ENCODE measurements at places on chromosomes 2 and 18. TPM values are rescaled to one million over a fixed set of nuclear protein-coding genes. Genes with fewer than 3 reads are reported as not detected.

DOK6 gene
- 0.43 TPM for total RNA-seq

TMEM37 gene
- 1.0 TPM for total RNA-seq

LRPPRC gene
- 214 TPM for total RNA-seq

ESPNL gene
- 0.59 TPM for total RNA-seq

LRP2 gene
- 143 TPM for total RNA-seq

TEKT4 gene
- total RNA-seq = not detected

ALPP gene
- not detected for total RNA-seq

ANKRD30BL gene
- not detected for total RNA-seq

GLI2 gene
- 9.4 TPM for total RNA-seq

LOXL3 gene
- 39.1 TPM for total RNA-seq

CTLA4 gene
- not detected for total RNA-seq

MMADHC gene
- 178 TPM for total RNA-seq

CRYBA2 gene
- not detected for total RNA-seq

CENPA gene
- total RNA-seq = 42.8 TPM

SMAD2 gene
- total RNA-seq = 170 TPM

HDHD2 gene
- 54.4 TPM for total RNA-seq

SLC30A3 gene
- total RNA-seq = 0.56 TPM

DDX1 gene
- total RNA-seq = 103 TPM

Measured in neural progenitor cell (in vitro differentiated cells).